ENCODE measurements at places on chromosomes 4 and X. TPM values are rescaled to one million over a fixed set of nuclear protein-coding genes. Genes with fewer than 3 reads are reported as not detected.

DNA sequence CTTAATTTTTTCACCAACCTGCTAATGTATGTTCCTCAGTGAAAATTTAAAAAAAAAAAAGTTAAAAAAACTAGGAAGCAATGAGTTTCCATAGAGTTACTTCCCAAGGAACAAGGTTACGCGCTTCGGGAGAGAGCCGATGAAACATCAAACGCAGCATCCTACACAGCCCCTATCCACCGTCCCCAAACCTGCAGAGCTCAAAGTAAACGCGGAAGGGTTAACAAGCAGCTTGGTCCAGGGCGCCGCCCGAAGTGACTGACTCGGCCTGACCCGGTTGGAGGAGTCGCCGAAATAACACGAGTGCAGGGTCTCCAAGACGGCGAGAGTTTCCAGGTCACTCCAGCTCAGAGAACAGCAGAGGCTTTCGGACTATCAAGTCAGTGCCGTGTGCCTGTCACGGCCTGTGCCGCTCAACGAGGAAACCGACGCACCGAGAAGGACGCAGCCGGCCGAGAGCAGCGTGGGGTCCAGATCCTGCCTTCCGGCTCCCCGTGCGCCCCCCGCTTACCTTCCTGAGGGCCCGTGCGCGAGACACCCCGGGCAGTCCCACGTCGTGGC lies 512 bp downstream of the NOP14 start:
- DNase-seq = no peak
- H3K4me3 ChIP-seq = peak overlapping the region; percentile 87
- peaks cover 11% of the 10 kb centered on the region for H3K36me3 ChIP-seq
- H3K27me3 ChIP-seq = no peaks in the 10 kb centered on the region

DNA sequence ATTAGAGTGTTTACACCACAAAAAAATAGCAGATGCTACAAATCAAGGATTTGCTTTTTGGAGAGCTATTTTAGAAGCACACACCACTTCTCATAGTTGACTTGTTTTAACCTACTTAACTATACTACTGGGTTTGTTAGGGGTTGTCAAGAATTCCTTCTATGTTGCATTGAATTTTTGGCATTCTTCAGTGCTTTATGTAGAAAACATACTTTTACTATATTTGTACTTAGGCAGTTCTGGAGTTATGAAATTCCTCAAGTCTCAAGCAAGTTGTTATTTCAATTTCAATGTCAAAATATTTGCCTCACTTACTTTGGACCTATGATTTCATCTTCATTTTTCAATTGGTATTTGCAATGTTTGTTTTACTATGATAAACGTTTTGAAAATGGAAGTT lies 449.6 kb downstream of the GLUD2 start:
- no peak overlapping the region for H3K4me3 ChIP-seq
- DNase-seq = no peak
- no peak overlapping the region for H3K27ac ChIP-seq
- no peaks in the 10 kb centered on the region for H3K27me3 ChIP-seq
- H3K4me1 ChIP-seq = no peaks in the 10 kb centered on the region
- H3K36me3 ChIP-seq = no peaks in the 10 kb centered on the region

DNA sequence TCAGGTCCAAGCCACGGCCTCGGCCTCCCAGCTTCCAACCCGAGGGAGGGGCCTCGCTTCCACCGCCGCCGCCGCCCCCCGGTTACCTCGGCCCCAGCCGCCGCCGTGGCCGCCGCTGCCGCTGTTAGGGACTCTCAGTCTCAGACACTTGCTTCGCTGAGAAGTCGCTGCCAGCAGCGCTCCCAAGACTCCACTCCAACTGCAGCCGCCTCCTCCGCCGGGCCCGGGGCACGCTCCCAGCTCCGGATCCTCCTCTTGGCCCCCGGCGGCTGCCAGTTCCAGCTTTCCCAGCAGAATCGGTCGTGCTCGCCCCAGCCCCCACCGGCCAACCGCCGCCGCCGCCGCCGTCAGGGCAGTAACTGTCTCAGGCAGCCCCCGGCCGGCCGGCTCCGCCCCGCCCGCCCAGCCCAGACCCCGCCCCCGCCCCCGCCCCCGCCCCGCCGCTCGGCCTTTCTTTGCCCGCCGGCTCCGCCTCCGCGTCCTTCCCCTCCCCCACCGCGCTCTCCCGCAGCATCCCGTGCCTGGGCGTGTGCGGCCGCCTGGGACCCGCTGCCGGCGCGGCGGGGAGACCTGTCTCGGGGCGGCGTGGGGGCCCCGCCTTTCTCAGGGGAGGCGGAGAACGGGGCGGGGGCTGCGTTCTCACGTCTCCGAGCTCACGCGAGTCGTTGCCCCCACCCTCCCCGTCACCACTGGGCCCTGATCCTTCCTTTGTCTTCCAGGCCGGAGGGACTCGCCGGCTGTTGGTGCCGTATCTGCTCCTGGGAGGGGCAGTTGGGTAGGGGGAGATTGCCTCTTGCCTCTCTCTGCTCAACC lies at the start of gene ANKRD50:
Gene ANKRD50, minus strand, starts transcription at position 361 of the 813 bp plus-strand sequence. CDS start 2,221 bp downstream, outside the sequence.
- peak; percentile 93 for DNase-seq
- peaks cover 3% of the 10 kb centered on the region for H3K4me1 ChIP-seq
- H3K4me3 ChIP-seq = peak within 1 kb of the TSS; percentile 80
- H3K27me3 ChIP-seq = no peaks in the 10 kb centered on the region
- peak within 1 kb of the TSS; percentile 96 for H3K27ac ChIP-seq

The CFI gene
- polyA plus RNA-seq = 244 TPM

GRCh38 chrX:74423289-74423998 lies 2.2 kb downstream of the SLC16A2 start:
- H3K4me3 ChIP-seq = no peak overlapping the region
- DNase-seq = no peak
- H3K36me3 ChIP-seq = no peaks in the 10 kb centered on the region
- peaks cover 4% of the 10 kb centered on the region for H3K27me3 ChIP-seq
